Left renal pelvis (tissue), 4 donors: ENCODE measurements at places on chromosomes 1 and 21.

DNA sequence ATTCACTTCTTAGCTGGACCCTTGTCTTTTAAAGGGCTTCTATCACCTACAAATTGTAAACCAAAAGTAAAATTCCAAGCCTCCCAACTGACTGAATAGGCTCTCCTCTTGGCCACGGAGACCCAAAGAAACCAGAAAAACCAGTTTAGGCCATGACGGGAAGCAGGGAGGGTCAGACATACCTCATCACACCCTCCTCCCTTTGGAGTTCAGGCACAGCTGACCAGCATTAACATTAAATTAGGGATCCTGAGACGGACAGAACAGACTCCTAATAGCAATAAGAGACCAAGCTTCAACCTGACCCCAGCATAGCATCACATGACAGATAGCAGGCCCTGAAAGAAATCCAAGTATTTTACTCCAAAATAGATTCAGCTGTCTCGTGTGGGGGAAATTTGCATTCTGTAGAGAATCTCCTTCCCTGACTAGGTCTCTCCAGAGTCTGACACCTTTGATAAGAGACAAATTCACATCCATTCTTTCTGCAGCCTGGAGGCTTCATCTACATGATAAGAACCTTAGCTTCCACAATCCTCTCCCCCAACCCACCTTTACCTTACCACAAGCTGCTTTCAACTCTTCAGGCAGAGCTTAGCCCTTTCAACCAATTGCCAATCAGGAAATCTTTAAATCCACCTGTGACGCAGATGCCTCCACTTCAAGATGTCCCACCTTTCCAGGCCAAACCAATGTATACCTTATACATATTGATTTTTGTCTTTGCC is 177.1 kb upstream of the RAB4A start:
- DNase-seq: no peak

DNA sequence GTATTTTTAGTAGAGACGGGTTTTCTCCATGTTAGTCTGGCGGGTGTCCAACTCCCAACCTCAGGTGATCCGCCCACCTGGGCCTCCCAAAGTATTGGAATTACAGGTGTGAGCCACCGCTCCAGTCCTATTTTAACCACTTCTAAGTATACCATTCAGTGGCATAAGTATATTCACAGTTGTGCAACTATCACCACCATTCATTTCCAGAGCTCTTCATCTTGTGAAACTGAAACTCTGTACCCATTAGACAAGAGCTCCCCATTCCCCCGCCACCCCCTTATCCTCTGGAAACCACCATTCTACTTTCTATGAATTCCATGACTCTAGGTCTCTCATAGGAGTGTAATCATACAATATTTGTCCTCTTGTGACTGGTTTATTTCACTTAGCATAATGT is 40.2 kb upstream of the CAMTA1 start:
- no peak for DNase-seq

DNA sequence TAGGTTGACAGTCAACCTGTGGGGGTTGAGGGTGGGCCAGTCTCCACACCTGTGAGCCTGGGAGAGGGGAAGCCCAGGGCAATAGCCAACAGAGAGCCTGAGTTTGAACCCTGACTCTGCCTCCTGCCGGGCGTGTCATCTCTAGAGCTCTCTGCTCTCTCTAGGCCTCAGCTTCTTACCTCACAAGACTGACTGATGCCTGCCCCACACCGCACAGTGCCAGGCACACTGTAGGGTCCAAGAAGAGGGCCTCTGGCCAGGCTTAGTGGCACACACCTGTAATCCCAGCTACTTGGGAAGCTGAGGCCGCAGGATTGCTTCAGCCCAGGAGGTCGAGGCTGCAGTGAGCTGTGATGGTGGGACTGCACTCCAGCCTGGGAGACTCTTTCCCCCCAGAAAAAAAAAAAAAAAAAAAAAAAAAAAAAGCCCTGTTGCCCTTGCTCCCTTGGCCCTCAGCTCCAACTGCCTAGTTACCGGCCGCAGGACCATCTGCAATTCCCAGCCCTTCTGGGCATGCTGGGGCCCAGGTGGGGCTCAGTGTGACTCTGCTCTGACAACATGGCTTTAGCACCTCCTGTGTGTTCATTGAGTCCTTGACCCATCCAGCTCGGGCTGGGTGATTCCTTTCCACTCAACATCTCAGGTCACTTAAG is 25.1 kb downstream of the GRHL3 start:
- no peak for DNase-seq

GRCh38 chr1:224559981-224560728 is 56.0 kb upstream of the CNIH3 start:
- DNase-seq: no peak

DNA sequence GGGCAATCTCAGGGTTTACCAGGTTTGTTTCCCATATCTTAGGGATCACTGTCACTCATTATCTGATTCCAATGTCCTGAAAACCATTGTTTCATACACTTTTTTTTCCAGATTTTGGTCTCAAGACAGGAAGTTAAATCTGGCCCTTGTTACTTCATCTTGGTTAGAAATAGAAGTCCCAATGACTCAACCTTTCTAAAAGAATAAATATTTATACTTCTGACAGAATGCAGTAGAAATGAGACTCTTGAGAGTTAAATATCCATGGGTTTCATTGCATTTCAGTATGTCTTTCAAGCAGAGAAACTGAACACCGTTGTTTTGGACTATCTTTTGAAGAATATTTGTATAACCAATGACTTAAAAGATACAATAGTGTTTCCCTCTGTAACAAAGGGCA is 19.8 kb upstream of the VCAM1 start:
- DNase-seq: no peak

DNA sequence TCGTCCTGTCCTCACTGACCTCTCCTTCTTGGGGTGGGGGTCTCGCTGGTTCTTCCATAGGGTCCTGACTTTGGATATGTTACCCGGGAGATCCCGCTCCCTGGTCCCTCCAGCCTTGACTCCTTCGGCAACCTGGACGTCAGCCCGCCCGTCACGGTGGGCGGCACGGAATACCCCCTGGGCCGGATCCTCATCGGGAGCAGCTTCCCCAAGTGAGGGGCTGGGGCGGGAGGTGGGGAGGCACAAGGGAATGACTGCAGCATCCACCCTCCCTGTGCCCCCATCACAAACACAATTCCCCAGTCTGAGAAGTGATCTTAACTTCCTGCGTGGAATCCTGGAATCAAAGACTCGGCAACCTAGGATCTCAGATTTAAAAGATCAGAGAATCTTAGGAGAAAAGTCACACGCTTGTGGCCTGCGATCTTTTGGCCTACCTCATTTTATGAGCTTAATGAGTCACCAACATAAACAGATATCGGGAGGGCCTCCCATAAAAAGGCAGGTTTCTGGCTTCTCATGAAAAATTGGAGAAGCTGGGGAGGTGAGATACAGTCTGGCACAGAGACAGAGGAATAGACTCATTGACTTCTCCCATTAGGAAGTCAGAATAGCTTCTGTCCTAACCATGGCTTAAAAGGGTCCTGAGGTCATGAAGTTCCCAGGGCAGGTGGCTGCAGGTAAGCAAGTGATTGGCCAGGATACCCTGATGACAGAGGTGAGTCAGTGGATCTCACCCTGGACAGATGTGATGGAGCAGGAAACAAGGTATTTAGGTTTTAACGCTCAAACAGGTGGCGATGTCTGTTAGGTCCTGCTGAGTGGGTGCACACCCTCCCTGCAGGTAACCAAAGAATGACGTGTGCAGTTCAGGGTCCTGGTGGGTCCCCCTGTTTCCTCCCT is 15.9 kb upstream of the PADI3 start:
- no peak for DNase-seq

- DNase-seq: no peak
Observed at GRCh38 chr1:15424146-15424667, 14.0 kb upstream of the CTRC start.

DNA sequence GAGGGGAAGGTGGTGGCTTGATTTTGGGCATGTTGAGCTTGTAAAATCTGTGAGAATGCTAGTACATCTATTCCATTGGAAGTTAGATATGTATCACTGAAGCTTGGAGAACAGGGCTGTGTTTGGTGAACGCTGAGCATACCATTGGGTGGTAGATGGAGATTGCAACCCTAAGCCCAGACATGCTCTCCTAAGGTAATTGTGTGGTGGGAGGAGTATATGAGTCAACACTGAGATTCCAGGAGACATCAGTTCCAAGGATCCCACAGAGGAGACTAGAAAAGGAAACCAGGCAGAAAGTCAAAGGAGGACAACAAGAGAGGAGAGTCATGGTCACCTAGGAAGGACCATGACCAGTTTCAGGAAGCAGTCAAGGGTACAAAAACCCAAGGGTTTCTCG is 60.4 kb downstream of the KIF21B start:
- no peak for DNase-seq

DNA sequence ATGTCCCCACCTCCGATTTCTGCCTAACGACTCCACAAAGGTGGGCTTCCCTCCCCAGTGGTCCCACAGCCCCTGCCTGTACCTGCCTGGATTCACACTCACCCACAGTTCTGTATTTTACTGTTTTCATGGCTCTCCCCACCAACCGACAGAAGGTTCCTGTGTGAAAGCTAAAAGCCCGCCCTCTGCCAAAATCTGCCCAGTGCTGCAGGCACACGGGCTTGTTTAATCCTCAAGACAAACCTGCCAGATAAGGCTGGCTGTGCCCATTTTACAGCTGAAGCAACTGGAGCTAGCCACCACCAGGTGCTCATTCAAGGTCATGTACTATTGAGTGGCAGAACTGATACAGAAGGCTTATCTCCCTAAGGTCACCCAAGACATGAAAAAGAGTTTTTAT is 114.5 kb downstream of the HIVEP3 start:
- no peak for DNase-seq
